ENCODE measurements at places on chromosomes 3 and 15.

GRCh38 chr3:101687142-101687931, 819 bp upstream of the RPL24 start:
- no peak for DNase-seq

GRCh38 chr3:190174471-190174870, 53.8 kb upstream of the P3H2 start:
- DNase-seq, result no peak

DNA sequence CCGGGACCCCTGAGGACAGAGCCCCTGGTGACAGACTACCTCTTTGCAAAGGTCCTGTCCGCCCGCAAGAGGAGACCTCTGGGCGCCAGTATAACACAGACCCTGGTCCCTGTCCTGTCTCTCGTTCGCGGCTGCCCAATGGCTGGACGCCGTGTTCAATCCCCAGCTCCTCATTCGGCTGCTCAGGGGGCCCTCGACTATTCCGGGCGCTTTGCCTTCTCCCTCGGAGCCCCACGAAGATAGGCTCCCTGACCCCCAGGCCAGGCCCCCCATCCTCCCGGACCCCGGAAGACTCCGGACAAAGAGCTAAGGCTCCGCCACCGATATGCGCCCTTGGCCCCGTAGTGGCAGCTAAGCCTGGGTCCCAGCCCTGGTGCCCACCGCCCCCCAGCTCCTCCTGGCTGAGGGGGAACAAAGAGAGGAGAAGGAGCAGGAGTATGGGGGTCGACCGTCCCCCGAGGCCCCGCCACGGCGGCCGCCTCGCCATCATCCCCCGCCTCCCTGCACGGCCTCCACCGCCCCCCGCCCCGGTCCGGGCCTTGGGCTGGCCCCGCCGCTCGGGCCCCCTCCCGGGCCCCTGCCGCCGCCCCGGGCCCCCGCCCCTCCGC, 437 bp downstream of the CELSR3 start:
- DNase-seq, result no peak

DNA sequence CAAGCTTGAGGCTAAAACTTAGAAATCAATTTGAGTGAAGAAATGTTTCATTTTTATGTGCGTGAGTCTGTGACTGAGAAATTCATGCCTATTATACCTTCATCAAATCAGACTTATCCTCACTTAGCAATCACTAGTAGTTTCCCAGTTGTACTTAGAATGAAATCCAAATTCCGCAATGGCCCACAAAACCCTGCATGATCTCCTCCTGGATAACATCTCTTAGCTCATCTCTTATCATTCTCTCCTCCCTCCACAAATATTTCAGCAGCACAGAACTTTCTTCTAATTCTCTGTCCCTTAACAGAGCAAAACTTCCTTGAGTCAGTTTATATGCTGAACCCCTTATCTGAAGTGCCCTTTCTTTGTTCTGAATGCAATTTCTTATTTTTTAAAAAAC, 198.8 kb upstream of the TGFBR2 start:
- no peak for DNase-seq

DNA sequence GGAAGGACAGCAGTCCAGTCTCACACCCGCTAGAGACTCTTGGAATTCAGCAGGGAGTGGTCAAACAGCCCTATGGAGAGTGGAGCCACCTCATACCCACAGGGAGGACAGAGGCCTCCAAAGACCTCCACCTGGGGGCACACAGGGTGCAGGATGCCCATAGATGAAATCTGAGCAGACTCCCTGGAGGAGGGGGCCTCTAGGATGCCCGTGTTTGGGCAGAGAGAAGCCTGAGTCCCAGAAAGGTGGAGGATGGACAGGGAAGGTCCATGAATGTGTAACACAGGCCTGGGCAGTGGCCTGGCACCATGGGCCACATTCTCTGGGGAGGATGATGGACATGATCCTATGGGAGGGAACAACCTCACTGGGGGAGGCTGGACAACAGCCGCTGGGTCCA, 21.7 kb downstream of the DUSP7 start:
- no peak for DNase-seq

GRCh38 chr15:65369651-65370050, 8.2 kb downstream of the IGDCC3 start:
- DNase-seq, result no peak

DNA sequence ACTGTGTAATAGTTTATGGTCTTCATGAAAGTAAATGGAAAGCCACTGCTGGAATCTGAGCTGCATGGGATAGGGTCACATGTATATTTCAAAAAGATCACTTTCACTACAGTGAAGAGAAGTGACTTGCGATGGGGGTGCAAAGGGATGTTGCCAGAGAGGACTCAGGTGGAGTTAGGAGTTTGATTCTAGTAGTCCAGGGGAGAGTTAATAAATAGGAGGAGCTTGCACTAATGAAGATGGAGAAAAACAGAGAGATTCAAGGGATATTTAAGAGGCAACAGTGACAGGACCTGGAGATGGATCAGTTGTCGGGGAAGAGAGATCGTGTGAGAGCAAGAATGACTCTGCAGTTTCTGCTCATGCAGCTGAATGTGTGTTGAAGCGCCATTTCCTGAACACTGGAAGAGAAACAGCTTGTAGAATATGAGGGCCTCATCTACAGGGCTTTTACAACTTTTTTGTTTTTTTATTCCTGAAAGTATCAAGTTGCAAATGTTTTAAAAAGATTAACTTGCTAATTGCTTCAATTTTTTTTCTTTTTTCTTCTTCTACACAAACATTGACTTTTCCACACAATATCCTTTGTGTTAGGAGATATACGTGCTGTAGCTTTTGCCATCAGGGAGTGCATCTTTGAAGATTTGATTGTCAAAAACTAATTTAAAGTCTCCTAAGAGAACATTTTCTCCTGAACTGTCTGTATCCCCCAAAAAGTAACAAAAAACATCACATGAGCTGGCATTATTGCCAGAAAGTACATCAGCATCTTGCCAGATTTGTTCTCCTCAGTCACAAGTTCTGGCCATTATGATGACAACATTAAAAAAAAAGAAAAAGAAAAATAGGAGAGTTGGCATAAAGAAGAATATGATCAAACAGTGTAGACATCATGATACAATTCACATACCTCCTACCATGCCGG, 37.5 kb downstream of the SETMAR start:
- DNase-seq, result no peak

GRCh38 chr3:36221975-36222374, 158.3 kb upstream of the STAC start:
- no peak for DNase-seq

DNA sequence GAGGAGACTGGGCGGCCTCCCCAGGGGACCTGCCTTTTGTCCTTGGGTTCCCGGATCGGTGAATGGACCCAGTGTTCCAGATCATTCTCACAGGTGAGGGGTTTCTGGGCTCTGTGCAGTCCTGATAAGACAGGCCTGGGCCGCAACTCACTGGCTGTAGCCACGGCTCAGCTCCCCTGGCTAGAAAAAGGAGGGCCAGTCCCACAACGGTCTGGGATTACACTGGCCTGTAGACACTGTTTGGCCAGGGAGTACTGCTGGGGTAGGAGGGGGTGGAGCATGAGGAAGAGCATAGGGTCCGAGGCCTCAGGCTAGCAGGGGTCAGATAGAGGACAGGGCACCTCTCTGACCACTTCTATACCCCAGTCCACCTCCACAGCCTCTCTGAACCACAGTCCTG, 21.0 kb upstream of the TICRR start:
- no peak for DNase-seq

DNA sequence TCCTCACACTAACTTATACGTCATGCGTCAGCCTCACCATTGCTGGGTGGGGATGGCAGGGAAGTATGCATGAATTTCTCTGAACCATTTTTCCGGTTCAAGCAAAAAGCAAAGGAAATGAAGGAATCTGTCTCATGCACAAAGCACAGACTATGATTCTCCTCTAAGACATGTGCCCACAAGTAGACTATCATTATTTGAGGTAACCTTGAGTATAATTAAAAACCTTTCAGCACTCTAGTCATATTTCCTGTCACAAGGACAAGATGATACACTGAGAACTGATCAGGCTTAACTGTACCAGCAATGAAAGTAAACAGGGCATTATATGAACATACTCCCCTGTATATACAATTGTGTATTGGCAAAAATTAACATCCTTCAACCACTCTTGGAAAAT, 56.7 kb upstream of the TSC22D2 start:
- no peak for DNase-seq

DNA sequence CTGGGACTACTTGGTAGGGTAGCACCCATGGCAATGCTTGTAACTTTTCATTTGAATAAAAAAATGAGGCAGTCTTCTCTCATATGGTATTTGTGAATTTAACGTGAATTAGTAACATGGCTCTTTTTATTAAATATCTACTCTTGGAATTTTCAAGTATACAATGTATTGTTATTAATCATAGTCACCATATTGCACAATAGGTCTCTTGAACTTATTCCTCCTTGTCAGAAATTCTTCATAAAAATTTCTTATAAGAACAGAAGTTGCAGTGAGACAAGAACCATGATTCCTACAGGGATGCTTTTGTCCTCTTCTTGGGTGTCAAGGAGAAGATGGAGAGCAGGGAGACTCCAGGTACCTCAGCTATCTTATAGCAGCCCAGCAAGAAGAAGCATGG, 203.8 kb upstream of the FEZF2 start:
- no peak for DNase-seq

DNA sequence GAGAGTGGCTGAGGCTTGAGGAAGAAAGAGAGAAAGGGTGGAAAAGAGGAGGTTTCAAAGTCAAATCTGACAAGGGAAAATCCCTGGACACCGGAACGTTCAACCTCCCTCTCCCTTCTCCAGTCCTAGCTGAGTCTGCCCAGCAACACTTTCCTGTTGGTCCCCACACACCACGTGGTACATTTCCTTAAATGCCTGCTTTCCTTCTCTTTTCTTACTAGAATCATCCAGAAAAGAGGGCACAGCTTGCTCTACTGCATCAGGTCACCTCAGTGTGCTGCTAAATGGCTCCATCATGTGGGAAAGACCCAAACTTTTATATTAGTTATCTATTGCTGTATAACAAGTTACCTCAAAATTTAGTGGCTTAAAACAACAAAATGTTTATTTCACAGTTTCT, 181.2 kb downstream of the NECTIN3 start:
- DNase-seq, result no peak

DNA sequence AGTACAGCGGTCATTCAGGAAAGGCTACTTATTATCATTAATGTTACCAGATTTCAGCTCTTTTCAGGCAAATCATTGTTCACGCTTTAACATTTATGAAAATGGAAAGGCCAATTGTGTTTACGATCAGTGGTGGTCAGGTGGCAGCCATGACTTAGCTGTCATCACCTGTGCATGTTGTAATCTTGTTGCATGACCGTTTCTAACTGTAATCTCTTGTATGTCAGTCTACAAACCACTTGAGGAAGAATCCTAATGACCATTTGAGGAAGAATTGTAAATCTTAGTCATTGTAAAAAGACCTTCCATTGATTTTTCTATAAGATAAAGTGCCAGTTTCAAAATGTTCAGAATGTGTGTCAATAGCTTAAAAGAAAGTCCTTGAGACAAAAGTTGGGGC, 100.4 kb downstream of the SERPINI1 start:
- DNase-seq, result no peak

GRCh38 chr3:181174676-181175233, 185.2 kb upstream of the DNAJC19 start:
- no peak for DNase-seq

DNA sequence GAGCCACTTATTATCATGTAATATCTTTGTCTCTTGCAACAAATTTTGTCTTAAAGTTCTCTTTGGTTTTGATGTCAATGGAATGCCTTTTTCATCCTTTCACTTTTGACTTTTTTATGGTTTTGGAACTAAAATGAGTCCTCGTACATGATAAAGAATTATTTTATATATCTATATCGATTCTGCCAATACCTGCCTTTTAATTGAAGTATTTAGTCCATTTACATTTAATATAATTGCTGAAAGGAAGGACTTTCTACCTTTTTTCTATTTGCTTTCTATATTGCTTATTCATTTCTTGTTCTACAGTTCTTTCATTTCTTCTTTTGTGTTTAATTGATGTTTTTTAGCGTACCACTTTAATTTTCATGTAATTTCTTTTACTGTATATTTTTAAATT, 32.8 kb downstream of the GABRA5 start:
- no peak for DNase-seq

- DNase-seq, result no peak
These were observed 35.9 kb downstream of the NTRK3 start for GRCh38 chr15:88220443-88221335.

GRCh38 chr3:153927107-153927506, 194.1 kb upstream of the ARHGEF26 start:
- DNase-seq, result no peak

- no peak for DNase-seq
These were observed 86.9 kb downstream of the KLF15 start for GRCh38 chr3:126270145-126270811.

GRCh38 chr3:103181160-103181559, 746.3 kb downstream of the ZPLD1 start:
- no peak for DNase-seq

- DNase-seq, result no peak
These were observed 55.1 kb upstream of the POLR2M start for GRCh38 chr15:57651445-57651844.

All from Panc1 (cell line).